Stimulated activated naive CD8-positive, alpha-beta T cell treated with anti-CD3 and anti-CD28 coated beads, Interleukin-15, Interleukin-2, amounts not matched to agents 100 U/mL and 50 U/mL, for 24 hours (primary cell): ENCODE measurements at places on chromosomes 16 and 17.
A peak's percentile ranks its signal among the peaks of the same experiment; 100 is the strongest.

- DNase-seq: no peak
These were observed 8.3 kb downstream of the WFDC1 start for GRCh38 chr16:84303023-84303422.

DNA sequence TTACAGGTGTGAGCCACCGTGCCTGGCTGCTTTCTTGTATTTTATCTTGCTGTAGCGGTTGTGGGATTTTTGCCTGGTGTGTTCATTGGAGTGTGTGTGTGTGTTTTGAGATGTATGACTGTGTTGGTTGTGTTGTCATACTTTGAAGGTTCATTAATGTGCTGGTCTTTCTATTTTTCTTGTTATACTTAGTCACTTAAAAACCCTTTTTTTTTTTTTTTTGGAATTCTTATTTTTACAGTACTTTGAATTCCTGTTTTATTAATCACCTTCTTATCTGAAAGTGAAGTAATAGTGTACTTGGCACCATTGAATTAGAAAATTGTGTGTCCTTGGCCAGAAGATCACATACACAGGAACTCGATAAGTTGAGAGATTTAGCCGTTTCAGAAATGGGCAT, 30.2 kb downstream of the TENT4B start:
- DNase-seq: no peak

- no peak for DNase-seq
These were observed 68.5 kb upstream of the AMZ2 start for GRCh38 chr17:68179236-68179925.

- DNase-seq: no peak
These were observed 24.1 kb downstream of the AXIN2 start for GRCh38 chr17:65537343-65537844.

DNA sequence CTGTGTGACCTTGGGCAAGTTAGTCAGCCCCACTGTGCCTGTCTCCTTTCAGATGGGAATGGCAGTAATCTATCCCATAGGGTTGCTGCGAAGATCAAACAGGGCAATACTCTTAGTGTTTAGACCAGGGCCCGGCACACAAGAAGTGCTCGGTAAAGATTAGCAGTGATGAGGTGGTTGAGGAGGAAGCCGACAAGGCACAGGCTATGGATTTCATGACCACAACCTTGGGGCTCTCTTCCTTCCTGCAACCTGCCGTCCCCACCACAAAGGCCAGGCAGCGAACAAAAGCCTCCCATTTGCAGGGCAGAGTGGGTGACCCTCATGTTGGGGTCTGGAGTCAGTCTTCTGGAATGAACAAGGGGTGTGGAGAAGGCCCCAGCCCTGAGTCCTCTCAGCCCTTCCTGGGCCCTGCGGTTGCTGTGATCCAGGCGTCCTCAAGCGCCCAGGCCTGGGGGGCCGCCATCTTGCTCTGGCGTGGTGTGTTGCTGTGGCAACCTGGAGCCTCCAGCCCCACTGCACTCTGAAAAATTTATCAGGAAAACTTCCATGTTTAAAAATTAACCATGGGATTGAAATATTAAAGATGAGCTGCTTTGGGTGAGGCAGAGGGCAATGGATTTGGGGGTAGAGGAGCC, 9.8 kb downstream of the ADAM11 start:
- DNase-seq: no peak

GRCh38 chr16:79411357-79411756, 189.2 kb downstream of the MAF start:
- DNase-seq: no peak

DNA sequence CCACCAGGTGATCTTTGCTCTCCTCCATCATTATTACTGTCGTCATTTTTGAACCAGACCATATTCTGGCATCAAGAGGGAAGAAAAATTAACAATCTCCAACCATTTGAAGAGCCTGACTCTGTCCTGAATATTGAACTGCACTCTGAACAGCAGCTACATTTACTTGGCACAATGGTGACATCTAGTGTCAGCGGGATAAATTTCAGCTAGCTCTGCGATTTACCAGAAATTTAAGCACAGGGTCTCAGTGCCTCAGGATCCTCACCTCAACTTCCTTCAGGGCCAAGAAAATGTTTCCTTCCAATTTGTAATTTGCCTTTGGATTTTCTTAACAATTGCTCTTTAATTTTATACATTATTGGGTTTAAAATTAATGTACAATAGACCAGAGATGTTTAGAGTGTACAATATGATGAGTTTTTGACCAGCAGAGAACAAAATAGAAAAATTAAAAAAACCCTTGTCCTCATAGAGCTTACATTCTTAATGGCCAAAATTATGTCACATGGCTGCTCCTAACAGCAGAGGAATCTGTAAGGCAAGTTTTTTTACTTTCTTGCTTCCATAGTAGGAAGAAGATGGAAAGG, 10.7 kb upstream of the ZNF19 start:
- DNase-seq: peak; percentile 37

DNA sequence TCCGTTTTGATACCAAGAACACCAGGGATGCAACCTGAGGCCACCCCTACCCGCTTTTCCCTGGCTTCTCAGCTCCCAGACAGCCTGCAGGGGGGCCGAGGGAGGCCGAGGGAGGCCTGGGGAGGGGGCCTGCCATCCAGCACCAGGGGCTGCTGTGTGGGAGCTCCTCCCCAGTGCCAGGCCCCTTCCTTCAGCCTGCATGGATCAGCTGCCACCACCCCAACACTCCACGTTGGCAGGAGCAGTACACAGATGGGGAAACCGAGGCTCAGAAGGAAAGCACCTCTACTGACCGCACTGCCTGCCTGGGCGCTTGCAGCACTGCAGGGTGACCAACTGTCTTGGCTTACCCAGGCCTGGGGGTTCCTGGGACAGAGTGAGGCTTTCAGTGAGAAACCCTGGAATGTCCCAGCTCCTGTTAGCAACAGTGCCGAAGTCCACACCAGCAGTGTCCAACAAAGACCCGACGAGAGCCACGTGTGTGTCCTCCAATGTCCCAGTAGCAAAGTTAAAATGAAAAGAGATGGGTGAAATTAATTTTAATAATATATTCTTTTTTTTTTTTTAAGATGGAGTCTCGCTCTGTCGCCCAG, 5.3 kb upstream of the OSGIN1 start:
- no peak for DNase-seq

DNA sequence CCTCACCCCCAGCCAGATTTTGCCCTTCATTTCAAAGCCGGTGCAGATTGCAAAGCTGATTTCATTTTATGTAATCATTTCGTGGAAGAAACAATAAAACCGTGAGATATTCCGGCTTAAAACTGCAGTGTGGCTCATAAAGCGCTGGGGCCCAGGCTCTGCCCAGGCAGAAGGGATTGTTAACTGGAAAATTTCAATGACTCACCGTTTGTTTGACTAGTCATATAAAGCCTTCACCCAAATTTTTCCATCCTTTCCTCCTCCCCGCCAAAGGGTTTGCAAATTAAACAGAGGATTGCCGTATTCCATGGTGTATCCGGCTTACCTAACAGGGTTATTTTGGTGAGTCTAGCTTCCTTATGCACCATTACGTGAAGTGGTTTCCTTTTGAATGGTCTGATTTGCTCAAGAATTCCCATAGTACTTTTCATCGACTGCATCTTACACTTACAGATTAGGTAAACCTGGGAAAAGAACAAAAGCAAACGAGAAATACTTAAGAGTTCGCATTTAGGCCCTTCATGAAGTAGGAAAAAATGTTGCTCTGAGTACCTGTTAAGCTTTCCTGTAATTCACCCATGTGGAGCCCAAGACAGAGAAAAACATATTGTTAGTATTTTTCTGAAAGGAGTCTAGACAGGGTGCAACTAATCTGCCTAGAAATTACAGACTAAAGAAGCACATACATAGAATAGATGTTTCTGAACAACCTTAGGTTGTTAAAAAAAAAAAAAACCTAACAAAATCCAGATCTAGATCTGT, 949 bp upstream of the GSPT1 start:
- no peak for DNase-seq

DNA sequence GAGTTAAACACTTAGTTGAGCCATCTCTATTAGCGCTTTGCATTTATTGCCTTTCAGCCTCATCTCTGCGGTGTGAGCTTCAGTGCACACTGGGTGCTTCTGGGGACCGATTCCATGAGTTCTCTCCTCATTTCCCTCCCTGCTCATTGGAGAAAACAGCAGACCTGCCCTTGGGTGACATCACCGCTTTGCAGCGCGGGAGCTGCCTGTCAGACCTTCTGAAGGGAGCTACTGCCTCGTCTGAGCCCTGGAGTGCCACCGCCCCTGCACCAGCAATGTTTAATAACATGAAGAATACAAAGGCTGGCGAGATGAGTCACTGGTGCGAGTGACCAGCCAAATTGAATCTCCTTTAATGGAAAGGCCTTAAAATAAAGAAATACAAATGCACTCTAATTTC, 30.2 kb upstream of the CPPED1 start:
- no peak for DNase-seq

DNA sequence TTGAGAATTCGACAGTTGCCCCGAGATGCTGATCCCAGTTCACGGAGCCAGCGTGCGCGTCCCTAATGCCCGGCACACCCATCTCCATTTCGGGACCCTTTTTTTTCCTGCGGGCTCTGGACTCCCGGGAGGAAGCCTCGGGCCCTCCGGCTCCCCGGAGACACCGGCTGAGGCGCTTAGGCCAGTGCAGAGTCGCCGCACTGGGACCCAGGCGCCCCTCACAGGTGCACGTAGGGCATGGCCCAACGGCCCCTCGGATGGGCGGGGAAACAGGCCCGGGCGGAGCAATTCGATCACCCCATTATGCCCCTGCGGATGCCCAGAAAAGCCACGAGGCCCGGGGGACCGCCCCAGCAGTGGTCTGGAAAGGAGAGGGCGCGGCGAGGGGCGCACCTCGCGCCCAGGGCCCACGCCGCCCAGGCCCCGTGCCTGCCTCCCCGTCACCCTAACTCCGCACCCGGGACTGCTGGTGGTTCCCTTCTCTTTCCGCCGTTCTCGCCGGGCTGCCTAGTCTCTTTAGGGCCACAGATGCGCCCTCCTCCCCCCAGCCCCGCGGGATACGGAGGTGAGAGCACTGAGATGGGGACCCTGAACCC, 18.5 kb upstream of the ZFHX3 start:
- no peak for DNase-seq

DNA sequence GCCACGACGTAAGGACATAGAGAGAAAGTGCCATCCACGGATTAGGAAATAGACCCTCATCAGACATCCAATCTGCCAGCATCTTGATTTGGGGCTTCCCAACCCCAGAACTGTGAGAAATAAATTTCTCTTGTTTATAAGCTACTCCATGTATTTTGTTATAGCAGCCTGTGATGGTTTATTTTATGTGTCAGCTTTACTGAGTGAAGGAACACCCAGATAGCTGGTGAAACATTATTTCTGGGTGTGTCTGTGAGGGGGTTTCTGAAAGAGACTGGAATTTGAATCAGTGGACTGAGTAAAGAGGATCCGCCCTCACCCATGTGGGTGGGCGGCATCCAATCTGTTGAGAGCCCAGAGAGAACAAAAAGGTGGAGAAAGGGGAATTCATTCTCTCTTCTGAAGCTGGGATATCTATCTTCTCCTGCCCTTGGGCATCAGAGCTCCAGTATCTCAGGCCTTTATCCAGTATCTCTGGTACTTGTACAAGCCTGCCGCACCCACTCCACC, 131.5 kb upstream of the ANKFN1 start:
- DNase-seq: no peak

GRCh38 chr17:39648616-39649366, 11.8 kb downstream of the STARD3 start:
- no peak for DNase-seq

GRCh38 chr16:66509576-66509975, 40.3 kb downstream of the TK2 start:
- no peak for DNase-seq

DNA sequence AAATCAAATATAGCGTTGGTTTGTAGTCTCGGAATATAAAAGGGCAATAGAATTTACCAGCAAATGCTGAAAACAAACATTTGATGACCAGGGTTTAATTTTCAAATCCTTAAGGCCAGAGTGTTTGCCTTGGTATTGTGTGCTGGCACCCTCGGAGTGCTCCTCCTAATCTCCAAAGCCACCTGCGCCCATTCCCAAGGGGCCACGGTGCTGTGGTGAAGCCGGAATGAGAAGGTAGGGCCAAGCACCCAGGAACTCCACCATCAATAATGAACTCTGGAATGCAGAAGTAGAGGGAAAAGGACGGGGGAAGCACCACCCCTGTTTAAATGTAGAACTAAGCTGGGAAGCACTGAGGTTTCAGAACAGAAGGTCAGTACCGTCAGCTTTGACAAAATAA, 51.9 kb downstream of the COG7 start:
- no peak for DNase-seq

- DNase-seq: no peak
These were observed 191.0 kb downstream of the PRKCA start for GRCh38 chr17:66493283-66494019.

DNA sequence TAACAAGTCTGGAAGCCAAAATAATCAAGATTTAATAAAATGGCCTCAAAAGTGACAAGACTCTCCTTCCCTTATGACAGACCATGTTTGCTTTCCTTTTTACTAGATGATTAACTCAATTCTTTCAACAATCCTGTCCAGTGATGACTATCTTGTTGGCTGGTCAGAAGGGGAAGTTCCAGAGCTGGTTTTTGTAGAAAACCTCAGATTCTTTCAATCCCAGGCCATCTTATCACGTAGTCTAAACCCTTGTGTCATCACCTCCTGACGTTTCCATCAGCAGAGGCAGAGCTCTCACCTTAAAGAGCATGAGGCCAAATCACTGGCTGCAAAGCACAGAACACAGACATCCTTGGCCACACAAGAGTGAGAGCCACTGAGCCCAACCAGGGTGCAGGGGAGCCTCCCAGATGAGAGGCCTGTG, 125.3 kb downstream of the ANKRD11 start:
- peak; percentile 20 for DNase-seq

DNA sequence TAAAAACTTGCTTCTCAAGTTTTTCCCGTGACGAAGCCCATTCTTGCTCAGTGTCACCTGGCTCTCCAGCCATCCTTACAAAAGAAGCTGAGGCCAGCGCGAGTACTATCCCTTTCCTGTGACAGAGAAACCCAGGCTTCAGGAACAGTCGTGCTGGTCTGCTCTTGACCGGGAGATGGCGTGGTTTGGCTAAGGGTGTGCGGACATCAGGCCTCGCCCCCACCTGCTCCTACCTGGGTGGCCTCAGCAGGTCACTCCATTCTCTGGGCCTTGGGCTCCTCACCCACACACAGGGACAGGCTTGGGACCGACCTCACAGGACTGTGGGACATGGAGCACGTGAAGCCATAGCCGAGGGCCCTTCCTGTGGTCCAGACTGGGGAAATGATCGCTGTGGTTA, 75.2 kb upstream of the CIBAR2 start:
- DNase-seq: no peak

GRCh38 chr17:5864741-5865657, 205.2 kb upstream of the WSCD1 start:
- no peak for DNase-seq

DNA sequence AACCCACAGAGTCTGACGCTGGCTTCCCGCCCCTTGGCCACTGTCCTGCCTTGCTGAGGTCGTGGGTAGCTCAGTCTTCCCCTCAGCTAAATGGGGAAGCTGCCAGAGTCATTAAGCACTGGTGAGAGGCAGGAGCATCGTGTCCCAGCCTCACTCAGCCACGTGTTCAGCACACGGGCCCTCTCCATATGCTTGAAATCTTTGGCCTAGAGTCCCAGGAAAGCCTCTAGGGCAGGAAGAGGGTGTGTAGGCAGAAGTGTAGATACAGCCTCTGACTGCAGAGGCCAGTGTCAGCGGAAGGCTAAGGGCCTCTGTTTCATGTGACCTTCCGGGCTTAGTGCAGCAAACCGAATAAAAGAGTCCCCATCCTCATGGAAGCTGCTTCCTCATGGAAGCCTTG, 4.1 kb downstream of the DHODH start:
- no peak for DNase-seq

- DNase-seq: no peak
These were observed 496.5 kb downstream of the TOX3 start for GRCh38 chr16:52050418-52050817.

- no peak for DNase-seq
These were observed 22.8 kb downstream of the COTL1 start for GRCh38 chr16:84595052-84595481.
